ENCODE measurements at places on chromosomes 4 and X.

- no peak for DNase-seq
These were observed 687.2 kb upstream of the AADAT start for GRCh38 chr4:170776983-170777382.

- no peak for DNase-seq
These were observed 190.4 kb downstream of the ARAP2 start for GRCh38 chr4:36053930-36054329.

- DNase-seq, result no peak
These were observed 47.1 kb upstream of the THOC2 start for GRCh38 chrX:123779908-123780396.

- DNase-seq, result no peak
These were observed 1.1 kb upstream of the CCNQ start for GRCh38 chrX:153600032-153600373.

DNA sequence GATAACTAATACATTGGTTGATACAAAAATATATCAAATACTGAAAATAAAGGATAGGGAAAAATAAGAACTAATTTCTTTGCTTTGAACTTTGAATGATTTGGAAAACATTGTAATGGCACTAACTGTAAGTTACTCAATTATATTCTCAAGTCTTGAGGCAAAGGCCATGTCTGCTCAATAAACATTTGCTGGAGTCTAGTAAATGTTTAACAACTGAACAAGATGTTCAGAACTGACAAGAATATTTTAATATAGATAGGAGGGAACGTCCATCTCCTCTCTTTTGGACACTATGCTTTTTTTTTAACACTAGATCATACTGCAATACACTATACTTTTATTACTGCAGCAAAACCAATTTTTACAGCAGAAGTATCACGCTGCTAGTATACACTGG lies 76.2 kb downstream of the PRSS12 start:
- no peak for DNase-seq

- DNase-seq, result no peak
These were observed 2.3 kb upstream of the PPP2R3B start for GRCh38 chrX:389021-389441.

GRCh38 chr4:81472281-81473182 lies 825 bp upstream of the RASGEF1B start:
- DNase-seq, result no peak

GRCh38 chr4:42596918-42597317 lies 60.0 kb downstream of the ATP8A1 start:
- DNase-seq, result no peak

GRCh38 chr4:52843958-52844357 lies 18.2 kb upstream of the RASL11B start:
- DNase-seq, result no peak

DNA sequence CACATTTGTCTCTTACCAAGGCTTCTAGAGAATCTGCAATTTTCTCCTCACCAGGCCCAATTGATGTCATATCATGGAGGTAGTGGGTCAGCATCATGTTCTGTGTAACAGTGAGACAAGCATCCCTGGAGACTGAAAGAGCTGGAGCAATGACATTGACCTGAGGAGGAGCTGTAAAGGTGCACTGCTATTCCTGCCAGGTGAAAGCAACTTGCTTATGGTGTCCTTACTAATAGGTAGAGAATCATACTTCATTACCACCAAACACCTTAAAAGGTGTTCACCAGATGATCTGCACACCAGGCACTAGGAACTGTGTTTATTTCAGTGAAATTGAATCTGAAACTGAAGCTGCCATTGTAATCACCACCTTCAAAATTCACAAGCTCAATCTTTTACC lies 188.7 kb downstream of the AFAP1 start:
- DNase-seq, result no peak

- no peak for DNase-seq
These were observed 31.5 kb upstream of the HDAC8 start for GRCh38 chrX:72604112-72604511.

DNA sequence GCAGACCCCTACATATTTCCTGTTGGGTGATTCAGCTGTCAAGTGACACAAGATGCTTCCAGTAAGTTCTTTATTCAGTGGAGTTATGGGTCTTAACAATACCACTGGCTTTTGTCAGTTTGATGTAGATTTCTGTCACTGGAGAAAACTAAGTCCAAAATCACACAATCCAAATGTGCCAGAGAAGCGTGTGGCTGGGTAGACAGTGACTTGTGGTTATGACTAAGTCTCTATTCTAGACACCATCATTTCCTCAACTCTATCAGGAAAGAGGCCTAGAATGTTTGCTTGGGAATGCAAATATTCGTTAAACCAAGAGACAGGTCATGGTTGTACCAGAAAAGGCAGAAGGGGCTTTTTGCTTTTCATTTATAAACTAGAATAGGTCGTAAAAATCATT lies 54.4 kb upstream of the HS3ST1 start:
- DNase-seq, result no peak

GRCh38 chr4:104751468-104751867 lies 256.8 kb upstream of the CXXC4 start:
- DNase-seq, result no peak

DNA sequence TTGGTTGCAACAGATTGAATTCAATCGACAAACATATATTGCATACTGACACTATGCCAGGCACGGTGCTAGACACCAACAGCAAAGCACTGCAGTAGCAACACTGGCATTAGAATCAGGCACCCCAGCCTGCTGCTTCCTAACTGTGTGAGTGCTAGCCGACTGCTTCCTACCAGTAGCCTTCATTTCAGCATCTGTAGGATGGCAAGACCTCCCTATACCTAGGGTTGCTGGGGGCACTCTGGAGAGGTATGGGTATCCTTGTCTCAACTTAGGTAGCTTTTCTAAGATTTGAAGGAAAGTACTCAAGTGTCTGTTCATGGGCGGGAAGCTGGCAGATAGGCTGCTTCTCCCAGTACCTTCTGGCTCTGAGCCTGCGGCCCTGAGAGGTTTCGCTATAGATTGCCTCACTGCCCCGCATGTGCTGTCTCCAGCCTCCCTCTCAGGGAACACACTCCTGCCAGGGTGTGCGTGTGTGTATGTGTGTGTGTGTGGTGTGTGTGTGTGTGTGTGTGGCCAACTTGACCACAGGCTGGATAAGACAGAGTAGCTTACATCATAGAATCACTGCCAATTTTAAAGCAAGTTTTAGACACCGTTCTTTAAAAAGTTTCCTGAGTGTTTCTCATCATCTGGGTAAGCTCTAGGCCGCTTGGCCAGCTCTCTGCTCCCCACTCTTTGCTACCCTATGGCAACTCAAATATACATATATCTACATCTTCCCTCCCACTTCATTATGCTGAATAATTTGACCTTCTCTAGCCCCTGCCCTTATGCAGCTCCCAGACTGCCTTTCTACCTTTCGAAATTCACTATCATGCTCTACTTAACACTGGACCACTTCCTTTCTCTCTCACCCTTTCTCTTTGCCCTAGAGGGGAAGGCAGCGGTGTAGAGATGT lies 97.0 kb upstream of the PJA1 start:
- no peak for DNase-seq

DNA sequence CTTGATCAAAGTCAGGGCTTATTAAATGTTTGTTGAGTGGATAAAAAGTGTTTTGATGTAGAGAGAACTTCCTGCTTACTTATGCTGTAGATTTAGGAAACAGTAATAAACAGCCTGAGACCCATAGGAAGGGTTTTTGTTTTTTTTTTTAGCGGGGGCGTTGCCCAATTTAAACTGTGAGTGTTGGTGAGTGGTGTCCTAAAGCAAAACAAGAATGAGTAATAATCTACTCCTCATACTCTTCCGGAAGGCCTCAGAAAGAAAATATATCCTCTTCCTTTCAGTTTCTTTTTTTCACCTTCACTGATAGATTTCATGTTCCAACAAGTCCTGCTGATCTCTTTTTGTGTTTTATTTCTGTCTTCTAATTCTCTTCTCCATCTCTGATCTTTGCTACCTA lies 104.4 kb upstream of the SCML1 start:
- DNase-seq, result no peak

DNA sequence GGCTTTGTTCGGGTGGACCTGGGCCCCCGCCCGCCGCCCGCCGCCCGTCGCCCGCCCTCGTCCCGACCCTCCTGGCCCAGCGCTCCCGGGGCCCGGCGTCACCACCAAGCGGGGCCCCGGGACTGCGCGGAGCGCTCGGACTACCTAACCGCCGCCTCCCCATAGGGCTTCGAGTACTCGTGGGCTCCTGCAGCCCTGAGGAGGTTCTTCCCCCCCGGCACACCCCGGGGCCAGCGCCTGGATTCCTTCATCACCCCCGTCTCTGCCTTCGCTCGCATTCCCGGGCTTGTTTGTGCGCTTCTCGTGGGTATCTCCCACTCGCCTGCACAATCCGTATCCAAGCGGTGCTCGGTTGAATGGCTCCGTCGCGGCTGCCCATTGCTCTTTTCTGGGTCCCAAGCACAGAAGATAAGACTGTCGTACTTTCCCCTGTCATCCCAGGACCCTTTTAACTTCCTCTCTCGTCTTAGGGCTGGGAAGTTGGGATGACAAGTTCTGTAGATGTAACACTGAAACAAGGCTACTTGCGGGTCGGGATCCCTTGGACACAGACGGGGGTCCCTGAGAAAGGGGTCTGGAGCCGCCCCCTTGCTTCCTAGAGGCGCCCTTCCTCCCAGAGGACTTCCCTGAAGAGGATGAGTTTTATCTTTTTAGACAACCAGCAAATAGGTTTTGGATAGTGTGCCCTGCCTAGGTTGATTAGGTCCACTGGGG lies 565 bp downstream of the MOB1B start:
- no peak for DNase-seq

DNA sequence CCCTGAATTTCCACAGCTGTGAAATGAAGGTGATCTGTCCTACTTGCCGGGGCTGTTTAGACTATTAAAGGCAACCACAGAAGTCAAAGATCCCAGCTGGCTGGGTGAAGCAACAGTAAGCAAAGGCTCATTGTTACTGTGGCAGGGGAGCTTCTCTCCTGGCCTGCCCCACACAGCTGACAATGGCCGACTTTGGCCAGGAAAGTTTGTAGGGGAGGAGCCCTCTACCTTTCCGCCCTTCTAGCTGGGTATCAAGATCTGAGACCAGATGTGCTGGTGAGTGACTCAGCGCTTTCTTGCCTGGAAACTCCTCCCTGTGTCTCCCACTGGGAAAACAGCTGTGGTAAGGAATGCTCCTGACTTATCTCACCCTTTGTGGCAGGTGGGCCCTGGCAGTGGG lies 21.1 kb downstream of the RASSF6 start:
- no peak for DNase-seq

DNA sequence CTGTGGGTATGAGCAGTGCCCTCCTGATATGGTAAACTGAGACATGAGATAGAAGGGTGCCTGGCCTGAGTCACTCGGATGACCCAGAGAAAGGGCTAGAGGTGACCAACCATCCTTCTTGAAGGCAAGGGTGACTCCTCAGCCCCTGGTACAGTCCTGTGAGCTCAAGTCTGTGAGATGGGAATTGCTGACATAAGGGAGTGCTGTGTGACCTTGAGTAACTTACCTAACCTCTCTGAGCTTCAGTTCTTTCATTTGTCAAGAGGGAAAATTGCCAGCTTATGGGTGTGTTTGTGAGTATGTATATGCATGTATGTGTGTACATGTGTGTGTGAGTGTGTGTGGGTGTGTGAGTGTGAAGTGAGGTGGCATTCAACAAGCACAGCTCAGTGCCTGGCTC lies 210.4 kb upstream of the PSAPL1 start:
- DNase-seq, result no peak

DNA sequence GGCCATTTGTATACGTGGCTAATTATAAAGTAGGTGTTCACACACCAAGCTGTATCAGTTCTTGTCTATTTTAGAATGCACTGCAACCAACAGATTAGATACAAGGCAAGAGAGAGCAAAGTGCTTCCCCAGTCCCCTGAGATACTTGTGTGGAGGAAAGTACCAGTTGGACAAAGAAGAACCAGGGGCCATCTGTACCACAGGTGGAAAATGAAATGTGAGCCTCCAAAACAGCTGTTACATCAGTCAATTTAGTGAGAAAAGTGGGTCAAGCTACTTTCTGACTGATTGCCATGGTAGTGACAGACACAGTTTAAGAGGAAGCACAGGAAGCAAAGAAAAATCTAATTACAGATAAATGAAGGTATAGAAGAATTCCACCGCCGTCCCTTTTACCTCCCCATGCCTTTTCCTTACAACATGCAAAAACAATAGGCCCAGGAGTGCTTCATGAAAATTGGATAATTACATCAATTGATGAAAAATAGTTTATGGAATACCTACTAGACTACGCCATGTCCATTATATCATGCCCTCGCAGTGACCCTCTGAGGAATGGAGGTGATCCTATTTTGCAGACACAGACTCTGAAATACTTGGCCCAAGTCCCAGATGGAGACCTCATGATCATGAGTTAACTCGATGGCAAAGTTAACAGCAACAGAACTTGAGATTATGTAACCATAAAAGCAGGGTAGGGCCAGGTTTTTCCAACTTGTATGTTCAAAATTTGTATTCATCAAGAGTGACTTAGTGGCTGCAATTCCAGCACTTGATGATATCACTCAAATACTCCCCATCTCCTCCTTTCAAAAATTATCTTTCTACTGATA lies 15.8 kb downstream of the SMPX start:
- no peak for DNase-seq

GRCh38 chr4:78480286-78480685 lies 71.3 kb upstream of the ANXA3 start:
- DNase-seq, result no peak

GRCh38 chrX:11531226-11531625 lies 134.5 kb downstream of the ARHGAP6 start:
- DNase-seq, result no peak

DNA sequence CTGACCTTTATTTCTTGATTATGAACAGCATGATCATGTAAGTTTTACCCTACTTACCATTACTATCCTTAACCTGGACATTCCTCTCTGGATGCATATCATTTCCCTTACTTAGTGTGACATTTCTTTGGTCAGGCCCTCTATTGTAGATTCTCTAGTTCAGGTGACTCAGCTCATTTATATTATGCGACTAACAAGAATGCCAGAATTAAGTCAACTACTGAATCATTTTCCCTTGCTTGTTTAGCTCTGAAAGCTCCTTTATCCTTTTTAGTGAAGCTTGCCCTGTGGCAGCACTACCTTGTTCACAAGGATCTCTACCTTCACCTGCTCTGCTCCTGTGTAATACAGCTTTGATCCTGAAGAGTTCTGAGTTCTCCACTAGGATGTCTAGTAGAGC lies 15.1 kb upstream of the UGT2B17 start:
- no peak for DNase-seq

DNA sequence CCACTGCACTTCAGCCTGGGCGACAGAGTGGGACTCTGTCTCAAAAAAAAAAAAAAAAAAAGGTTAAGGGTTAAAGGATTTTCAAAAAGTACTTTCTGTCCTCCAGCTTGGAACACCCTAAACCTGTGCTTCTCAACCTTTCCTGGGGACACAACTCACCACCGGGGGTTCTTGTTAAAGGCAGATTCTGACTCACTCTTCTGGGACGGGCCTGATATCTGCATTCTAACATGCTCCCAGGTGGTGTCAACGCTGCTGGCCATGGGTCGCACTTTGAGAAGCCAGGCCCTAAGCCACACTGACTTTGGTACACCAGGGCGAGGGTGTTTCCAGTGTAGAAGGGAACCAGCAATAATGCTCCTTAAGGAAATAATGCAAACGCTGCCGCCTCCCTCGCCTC lies 46.1 kb downstream of the AFAP1 start:
- DNase-seq, result no peak

- no peak for DNase-seq
These were observed 645.9 kb upstream of the INTU start for GRCh38 chr4:126986828-126987227.
